DMS 273 treated with DMSO at 0.1 percent for 48 hours (cell line): ENCODE measurements at places on chromosomes 16 and 17.

DNA sequence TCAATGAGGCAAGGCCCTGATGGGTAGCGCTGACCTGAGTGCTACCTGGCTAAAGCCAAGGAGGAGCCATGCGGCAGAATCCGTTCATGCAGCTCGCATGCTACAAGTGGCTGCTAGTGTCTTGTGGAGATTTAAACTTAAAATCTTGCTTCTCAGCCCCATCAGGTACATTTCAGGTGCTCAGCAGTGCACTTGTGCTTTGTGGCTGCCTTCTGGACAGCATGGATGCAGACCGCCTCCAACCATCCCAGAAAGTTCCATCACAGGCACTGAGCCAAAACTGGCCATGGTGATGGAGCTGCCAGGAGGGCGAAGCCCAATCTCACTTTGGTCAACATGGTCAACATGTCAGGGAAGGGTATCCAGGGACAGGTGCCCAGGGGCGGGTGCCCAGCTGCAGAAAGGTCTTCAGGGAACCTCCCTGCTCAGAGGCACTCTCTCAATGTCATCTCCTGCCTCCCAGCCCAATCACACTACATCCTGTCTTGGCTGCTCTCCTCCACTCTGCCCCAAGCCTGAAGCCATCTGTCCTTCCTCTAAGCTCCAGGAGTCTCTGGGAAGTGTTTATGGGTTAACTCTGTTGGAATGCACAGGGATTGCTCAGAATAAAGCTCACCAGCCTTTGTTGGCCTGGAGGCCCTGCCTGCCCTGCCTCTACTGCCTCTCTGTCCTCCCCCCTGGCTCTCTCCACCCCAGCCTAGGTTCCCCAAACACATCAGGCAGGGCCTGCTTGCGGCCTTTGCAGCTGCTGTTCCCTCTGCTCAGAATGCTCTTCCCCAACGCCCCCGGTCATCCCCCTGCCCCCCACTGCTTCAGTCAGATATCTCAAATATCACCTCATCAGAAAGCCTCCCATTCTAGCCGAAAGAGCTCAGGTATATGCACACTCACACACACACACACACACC, 18.3 kb upstream of the TNFRSF13B start:
- peak; percentile 30 for DNase-seq

DNA sequence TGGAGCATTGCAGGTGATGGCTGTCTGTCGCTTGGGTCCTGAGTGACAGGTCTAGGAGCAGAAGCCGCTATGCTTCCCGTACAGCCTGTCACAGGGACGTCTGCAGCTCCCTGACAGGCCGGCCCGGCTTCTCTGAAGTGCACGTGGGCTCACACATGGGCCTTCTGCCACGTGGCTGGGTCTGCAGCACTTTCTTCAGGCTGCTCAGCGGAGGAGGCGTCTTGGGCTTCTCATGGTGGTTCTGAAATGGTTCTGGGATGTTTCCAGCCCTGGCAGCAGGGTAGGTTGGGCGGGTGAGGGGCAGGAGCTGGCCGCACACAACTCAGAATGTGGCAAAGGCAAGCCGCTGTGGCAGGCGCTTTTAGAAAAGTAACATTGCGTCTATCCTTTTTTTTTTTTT, 80.3 kb upstream of the ZNF750 start:
- no peak for DNase-seq

DNA sequence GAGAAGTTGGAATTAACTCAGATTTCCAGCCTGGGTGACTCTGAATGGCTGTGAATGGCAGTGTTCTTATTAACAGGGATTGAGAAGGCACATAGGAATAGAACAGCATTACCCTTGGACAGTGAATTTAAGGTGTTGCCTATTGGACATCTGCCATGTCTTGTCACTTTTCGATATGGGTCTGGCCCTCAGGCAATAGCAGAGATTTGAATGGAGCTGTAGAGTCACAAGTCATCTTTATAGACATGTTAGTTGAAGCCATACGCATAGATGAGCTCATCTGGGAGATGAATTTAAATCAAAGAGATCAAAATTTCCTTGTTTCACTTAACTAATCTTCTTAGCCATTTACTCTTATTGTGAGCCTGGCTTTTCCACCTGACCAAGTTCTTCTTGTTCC, 14.9 kb upstream of the DHRS11 start:
- DNase-seq = no peak

GRCh38 chr17:48478224-48479013, 48.4 kb upstream of the SKAP1 start:
- no peak for DNase-seq

GRCh38 chr16:15538507-15538906, 104.1 kb downstream of the BMERB1 start:
- peak; percentile 80 for DNase-seq

DNA sequence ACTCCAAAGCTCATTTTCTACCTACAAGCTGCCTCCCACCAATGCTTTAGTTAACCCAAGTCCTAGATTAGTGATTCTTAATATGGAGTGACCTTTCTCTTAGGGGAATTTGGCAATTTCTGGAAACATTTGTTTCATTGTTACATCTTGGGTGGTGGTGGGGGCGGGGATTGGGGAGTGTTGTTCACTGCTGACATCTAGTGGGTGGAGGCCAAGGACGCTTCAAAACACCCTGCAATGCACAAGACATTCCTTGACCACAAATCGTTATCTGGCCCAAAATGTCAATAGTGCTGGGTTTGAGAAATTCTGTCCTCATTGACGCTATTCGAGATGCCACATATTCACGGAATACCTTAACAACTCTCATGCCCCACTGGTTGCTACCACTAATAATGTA, 282.9 kb downstream of the RBFOX1 start:
- DNase-seq = no peak

DNA sequence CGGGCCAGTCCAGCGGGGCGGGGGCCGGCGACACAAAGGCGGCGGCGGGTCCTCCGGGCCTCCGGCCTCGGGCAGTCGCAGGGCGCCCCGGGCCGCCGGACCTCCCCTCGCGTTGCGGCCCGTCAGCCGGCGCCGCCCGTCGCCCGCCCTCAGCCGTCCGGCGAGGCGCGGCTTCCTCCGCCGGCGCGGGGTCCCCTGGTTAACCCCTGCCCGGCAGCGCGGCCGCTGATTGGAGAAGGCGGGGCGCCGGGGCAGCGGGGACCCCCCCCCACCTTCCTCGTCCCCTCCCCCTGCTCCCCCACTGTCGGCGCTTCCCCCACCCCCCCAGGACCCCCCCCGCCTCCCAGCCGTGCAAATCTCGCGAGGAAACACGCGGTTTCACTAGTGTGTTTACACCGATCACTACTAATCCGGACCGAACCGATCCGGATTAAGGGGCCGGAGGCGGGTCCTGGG, at the start of gene TLK2:
Gene TLK2 (plus strand): TSS at position 402 of the 456 bp plus-strand sequence. CDS start 2,301 bp downstream, outside the sequence.
- no peak for DNase-seq

DNA sequence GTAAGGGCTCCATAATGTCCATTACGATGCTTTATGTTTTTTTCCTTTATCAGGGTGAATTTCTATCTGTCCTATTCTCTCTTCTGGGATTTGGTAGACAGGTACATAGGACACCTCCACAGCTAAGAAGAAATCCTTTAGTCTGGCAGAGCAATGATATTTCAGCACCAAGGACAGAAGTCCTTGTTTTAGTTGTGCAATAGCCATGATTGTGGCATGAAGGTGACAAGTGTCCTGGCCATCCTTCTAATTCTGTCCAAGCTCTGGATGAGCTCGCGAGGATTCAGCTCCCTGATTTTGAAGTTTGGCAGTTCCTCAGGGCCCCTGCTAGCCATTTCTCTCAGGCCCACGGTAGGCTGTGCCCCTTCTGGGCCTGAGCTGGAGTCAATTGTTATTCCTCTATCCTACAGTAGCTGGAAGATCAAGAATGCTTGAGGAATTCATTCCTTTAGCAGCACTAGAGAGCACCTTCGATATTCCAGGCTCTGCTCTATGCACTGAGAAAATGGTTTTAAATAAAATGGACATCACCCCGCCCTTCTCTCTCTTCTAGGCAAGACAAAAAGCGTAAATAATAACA, 320.8 kb downstream of the XYLT1 start:
- DNase-seq = no peak

- no peak for DNase-seq
Measured at GRCh38 chr16:50425648-50426047, 56.9 kb upstream of the BRD7 start.

GRCh38 chr17:59790910-59791309, 83.5 kb downstream of the VMP1 start:
- DNase-seq = no peak

- DNase-seq = peak; percentile 56
Measured at GRCh38 chr16:51982715-51983680, 563.9 kb downstream of the TOX3 start.

DNA sequence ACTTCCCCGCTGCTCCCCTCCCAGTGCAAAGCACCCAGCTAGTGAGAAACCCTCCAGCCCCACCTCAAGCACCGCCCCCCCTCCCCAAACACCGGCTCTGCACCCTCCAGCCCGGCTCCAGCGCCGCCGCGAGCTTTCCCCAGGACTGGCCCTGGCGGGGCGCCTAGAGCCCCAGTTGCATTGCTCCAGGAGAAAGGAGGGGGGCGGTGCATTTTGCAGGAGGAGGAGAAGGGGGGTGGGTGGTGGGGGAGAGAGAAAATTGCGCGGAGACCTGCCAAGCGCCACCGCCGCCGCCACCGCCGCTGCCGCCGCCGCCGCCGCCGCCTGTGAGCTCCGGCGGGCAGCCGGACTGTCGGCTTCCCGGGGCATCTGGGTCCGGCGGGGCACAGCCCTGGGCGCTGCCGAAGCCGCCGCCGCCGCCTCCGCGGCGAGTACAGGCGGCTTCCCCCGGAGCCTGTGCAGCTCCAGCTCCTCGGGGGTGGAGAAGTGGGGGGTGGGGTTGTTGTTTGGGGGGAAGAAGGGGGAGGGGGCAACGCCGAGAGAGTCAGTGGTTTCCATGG, 333 bp upstream of the NOG start:
- DNase-seq = peak; percentile 82

- DNase-seq = no peak
Measured at GRCh38 chr16:2335286-2335895, 5.1 kb downstream of the ABCA3 start.

DNA sequence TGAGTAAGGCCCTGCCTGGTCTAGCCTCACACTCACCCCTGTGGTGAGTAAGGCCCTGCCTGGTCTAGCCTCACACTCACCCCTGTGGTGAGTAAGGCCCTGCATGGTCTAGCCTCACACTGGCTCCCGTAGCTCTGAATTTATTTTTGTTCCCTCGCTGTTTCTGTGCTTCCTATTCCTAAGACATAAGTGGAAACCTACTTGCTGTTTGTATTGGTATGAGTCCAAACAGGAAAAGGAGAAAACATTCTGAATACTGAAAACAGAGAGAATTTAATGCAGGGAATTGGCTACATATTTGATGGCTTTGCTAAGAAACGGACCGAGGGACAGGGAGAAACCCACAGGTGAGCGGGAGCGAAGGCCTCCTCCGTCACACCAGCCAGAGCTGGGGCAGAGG, 267.8 kb downstream of the FOXL1 start:
- no peak for DNase-seq

GRCh38 chr17:64354396-64354795, 36.3 kb downstream of the PECAM1 start:
- peak; percentile 32 for DNase-seq

- DNase-seq = peak; percentile 14
Measured at GRCh38 chr17:173166-173911, 8.1 kb downstream of the DOC2B start.

DNA sequence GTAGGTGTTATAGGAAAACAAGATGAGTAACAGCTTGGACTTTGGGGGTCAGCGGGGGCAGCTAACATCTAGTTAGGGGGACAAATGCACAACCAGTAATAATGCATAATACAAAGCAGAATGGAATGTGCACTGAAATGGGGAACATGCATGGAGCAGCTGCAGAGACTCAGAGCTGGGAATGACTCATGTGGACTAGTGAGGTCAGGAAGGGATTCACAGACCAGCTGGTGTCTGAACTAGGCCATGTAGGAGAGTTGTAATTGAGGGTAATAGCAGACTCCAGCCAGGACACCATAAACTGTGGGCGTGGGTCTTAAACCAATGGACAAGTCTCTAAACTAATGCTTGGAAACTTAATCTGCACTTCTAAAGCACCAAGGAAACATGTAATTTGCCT, 176.8 kb upstream of the ASIC2 start:
- no peak for DNase-seq

GRCh38 chr17:78805301-78805700, 23.2 kb upstream of the CYTH1 start:
- DNase-seq = no peak

DNA sequence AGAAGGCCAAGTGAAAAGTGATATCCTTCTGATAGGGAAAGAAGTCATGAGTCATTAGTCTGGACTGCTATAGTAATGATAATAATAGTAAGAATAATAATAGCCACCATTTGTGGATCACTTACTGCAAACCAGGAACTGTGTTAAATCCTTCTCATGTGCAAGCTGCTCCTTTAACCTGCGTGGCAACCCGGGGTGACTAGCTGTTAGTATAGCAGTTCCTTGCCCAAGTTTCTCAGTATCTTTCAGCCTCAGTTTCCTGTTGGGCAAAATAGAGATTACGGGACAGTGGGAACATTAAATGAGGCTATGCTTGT, 129.5 kb downstream of the CDH13 start:
- no peak for DNase-seq

DNA sequence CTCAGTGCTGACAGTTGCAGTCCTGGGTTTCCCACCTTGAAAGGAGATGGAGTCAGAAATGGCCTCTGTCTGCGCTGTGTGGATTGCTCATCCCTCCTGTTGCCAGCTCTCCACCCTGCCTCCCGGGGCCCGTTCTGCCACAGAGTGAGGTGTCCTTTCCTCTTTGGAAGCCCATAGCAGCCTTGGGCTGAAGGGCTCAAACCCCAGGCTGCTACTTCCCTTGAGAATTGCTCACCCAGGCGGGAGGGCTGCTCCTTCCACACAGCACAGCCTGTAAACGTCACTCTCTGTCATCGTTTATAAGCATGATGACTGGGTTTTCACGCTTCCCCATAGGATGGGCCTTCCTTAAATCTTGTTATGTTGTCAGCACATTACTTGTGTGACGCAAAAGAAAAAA, 62.7 kb downstream of the FOXK2 start:
- no peak for DNase-seq

DNA sequence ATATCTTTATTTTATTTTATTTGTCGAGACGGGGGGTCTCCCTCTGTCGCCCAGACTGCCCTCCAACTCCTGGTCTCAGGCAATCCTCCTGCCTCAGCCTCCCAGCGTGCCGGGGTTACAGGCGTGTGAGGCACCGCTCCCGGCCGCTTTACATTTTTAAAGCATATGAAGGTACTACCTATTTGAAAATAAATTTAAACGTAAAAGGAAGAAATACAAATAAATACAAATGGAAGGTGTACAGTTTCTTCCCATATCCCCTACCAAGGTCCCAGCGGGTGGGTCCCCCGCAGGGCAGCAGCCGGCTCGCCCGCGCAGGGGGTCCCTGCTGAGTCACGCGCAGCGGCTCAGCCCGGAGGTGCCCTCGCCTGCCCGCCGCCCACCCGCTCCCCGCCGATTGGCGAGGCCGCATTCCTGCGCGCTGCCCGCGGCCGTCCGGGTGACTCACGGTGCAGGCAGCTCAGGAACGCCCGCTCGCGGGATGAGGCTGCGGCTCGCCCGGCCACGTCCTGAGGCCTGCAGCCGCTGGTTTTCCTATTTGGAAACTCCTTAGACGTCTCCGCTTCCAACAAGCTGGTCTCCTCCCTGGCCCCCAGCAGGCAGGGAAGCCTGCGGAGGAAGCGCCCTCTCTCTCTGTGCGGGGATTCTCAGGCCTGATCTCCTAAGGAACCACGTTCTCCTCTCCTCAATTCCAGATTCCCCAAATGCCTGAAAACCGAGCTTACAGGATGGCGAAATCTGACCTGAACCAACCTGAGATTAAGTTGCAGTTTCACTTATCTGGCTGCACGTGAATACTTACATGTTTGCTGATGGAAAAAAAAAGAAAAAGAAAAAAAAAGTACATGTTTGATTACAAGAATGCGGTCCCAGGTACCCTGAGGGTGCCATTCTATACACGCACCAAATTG, 54.8 kb upstream of the MAP3K14 start:
- DNase-seq = no peak
